Naive B cell (primary cell): ENCODE measurements at places on chromosomes 3 and 15. TPM values are rescaled to one million over a fixed set of nuclear protein-coding genes. Genes with fewer than 3 reads are reported as not detected.
A peak's percentile ranks its signal among the peaks of the same experiment; 100 is the strongest.

- no peak for DNase-seq
These were observed 273.3 kb downstream of the RPLP1 start for GRCh38 chr15:69725957-69726356.

DNA sequence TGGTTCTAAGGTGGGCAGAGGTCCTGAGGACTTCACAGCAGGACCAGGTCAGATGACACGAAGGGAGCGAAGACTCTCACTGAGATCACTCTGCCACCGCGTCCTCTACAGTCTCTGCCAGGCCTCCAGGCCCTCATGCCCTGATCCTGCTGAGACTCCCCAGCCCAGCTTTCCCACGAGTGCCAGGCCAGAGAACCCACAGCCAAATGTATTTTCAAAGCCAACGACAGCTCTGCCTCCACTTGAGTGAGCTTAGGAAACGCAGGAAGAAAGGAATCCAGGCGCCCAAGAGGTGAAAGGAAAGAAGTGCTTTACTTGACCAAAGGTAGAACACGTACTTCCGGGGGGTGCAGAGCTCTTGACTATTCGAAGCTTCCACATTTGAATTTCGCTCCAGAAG lies 275.0 kb downstream of the XXYLT1 start:
- no peak for DNase-seq

GRCh38 chr3:123344175-123344906 lies 104.5 kb downstream of the ADCY5 start:
- DNase-seq: no peak

DNA sequence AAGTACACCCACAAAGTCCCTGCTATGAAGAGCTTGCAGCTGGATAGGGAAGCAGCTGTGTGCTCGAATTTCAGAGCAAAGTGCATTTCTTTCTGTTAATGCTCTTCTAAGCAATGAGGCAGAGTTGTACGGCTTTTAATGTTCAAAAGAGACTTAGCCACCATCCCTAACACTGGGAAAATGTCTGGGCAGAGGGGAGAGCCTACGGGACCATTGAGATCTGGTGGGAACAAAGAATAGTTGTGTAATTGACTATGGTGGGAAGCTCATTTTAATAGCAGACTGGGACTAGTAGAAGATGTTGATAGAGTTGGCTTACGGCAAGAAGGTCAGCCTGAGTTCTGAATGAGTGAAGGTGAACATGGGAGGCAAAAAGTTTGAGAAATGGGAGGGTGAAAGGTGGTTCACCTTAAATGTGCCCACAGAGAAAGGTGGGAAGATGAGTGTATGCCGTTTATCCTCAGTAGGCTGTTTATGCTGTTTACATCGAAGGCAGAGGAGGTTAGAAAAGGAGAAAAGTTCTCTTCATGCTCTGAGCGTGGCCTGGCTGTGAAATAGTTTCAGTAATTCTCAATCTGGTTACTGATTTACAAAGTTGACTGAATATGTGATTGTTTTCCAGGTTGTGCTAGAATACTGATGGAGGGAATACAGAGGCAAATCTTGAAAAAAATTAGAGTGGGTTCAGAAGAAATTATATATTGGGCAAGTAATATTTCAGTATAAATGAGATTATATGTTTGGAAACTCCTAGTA lies 22.9 kb upstream of the UTS2B start:
- no peak for DNase-seq

Gene ELL3
- polyA plus RNA-seq: 38.6 TPM

Gene PROK2
- polyA plus RNA-seq: not detected

GRCh38 chr3:48187301-48187578 lies 977 bp downstream of the CDC25A start:
- DNase-seq: no peak

DNA sequence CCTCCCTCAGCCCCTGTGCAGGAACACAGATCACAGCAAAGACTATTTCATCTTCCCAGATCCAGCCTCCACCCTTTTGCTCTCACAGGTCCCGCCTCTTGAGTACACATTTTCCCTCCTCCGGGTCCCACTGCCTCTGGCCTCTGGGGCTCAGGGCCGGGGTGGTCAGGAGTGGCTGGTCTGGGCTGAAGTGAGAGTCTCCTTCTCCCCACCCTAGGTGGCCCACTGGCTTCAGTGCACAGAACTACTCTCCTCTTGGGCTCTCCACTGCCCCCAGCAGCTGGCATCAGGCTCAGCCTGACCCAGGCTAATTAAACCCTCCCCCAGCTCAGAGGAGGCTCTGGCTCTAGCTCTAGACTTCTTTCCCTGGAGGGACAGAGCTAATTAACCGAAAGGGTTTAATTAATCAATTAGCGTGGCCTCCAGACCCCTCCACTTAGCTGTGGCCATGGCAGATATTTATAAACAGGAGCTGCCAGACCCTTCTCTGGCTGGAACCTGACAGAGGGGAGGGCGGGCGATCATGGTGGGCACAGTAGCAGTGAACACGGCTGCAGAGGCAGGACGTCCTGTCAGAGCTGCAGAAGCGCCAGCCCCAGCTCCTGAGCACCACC lies 15.1 kb downstream of the DUSP7 start:
- DNase-seq: no peak

DNA sequence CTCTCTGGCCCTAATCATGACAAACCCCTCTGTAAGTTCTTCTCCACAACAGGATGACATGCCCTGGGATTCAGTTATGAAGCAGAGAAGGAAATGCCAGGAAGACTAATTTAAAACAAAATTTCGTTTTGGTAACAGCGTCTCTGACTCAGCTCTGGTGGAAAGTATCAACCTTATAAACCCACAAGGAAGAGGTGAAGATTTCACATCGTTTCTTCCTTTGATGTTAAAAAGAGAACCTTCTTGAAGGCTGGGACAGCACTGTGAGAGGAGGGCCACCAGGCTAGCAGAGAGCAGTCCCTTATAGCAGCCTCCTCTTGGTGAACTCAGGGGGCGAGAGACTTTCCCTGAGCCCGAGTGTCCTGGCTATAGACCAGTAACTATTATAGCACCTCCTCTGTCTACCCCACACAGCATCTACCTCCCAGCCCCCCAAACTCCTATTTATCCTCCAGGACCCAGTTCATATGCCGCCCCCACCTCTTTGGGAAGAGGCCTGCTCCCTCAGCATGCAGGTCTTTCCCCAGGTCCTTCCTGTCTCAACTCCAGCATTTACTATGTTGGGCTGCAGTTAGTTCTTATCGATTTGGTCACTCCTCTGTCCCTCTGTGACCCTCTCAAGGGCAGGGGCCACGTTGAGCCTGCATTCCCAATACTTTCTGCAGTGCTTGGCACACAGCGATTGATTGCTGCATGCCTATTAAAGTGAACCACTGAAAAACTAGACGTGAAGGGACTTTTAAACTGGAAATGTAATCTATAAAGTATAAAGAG lies 321.5 kb upstream of the ICE2 start:
- DNase-seq: no peak

DNA sequence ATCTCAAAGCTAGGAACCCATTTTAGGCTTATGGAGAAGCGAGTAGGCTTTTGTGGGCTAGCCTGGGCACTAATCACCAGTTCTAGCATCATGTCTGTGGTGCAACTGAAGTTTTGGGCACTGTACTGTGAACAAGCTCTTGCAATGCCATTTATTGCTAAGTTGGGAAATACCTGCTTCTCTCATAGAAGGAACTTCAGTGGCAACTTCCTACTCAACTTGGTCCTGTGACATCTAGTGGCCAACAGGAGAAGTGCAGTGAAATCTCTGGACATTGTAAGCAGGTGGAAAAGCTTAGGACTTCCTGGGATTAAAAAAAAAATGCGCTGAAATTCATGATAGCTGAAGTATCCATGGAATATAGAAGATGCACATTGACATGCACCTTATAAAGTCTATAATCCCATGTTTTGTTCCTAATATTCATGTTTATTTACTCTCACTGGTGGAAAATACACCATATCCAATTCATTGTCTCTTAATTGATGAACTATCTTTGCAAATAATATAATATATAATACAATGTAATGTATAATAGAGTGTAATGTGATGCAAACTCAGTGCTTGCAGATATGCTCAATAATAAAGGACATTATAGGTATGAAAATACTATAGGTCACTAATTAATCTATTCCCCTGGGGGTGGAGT lies 6.5 kb upstream of the ALDH1A3 start:
- DNase-seq: peak; percentile 38

DNA sequence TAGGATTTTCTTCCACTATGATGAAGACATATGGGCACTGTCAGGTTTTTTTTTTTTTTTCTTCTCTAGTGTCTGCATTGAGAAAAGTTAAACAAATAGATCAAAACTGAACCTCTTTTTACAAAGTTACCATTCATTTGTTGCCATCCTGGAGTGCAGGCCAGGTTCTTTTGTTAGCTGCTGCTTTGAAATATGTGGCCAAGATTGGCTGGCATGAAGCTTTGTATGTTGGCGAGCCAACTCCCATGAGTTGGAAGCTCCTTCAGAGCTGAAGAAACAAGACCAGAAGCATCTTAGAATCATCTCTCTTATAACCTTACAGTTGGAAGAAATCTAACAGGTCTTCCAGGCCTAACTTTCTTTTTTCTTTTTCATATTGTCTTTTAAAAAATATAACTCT lies 346.5 kb downstream of the THSD4 start:
- DNase-seq: no peak

Gene IGDCC3
- polyA plus RNA-seq: not detected

DNA sequence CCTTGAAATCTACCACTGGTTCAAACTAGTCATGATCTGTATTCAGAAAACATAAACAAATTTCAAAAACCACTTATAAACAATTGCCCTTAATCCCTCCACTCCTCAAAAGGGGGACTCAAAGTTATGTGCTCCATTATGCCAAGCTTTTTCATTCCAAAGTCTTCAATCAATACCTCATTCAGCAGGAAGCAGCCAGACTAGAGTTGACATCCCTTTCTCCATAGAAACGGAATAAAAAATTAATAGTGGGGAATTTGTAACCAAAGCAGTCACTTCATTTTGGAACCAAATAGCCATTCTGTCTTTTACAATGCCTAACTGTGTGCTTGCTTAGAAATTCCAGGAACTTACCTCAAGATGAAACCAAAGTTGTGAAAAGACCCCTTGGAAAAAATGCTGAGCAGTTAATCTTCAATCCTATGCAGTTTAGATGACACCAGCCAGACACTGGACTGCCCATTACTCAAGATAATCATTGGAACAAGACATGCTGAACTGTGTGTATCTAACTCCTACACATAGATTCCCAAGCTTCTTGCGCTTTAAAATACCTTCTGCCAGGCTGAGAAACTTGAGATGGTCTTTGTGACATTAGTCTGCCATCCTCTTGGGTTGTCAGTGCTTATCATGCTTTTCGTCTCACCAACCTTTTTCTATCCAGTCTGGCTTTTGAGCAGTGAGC lies 406.2 kb downstream of the PLOD2 start:
- no peak for DNase-seq

Gene TGM5
- polyA plus RNA-seq: not detected

GRCh38 chr3:114831861-114832260 lies 315.2 kb downstream of the ZBTB20 start:
- no peak for DNase-seq

- DNase-seq: no peak
These were observed 148.1 kb downstream of the NEK11 start for GRCh38 chr3:131174752-131175151.

DNA sequence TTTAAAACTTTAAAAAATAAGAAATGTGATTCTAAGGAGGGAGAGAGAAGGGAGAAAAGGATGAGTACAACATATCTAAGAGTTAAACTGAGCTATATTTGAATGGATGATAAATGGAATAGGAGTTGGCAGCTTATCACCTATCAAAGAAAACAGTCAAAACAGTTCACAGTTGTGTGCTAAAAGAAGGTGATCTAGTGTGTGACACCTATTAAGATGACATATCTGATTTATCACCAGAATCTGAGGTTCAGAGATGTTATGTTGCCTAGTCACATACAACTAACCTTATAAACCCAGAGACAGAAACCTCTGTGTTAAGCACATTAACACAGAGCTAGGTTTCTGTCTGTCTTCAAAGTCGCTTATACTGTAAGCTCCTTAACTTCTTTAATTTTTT lies 3.0 kb downstream of the ATP13A3 start:
- DNase-seq: no peak

Gene SCN11A
- not detected for polyA plus RNA-seq

DNA sequence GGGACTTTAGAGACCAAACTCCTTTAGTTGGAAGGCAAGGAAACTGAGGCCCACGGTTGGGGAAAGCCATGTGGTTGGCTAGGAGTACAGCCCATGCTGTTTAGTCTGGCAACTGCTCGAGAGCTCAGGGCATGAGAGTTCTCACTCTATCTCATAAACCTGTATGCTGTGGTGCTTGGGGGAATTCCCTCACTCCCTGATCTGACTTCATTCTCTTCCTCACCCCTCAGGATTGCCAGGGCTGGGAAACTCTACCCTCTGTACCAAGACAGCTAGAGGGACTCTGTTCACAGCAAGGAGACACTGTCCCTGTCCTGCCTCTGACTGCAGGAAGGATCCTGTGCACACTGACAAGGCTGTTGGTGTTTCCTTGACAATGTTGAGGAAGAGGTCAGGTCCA lies 230.2 kb downstream of the ZNF621 start:
- no peak for DNase-seq

Gene SLC22A13
- polyA plus RNA-seq: not detected

DNA sequence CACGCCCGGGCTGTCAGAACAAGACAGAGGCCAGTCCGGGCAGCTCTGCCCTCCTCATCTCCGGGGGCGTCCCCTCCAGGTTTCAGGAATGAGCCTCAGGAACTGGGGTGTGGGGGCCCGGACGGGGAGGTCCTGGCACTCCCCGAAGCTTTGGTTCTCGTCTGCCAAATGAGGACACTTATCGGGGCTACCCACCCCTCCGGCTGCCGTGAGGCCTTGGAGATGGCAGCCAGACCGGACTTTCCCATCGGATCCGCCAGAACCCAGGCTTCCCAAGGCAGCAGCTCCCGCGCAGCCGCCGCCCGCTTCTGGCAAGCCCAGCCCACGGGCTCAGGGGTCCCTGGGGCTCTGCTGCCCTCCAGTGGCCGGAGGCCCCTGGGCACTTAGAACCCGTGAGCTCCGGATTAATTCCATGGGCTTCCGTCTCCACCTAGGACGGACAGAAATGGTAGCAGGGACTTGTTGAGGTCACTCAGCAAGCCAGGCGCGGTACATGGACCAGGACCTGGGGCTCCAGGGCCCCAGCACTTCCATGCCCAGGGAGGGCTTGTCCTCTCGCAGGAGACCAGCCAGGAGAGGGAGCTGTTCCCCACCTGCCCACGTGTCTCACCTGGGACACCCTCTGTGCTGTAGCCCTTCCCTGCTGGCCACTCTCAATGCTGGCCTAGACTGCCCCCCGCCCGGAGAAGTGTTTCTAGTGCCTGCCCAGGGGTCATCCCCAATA lies 89.4 kb downstream of the LINGO1 start:
- DNase-seq: peak; percentile 73

Gene CCDC14
- polyA plus RNA-seq: 4.0 TPM

Gene FGF12
- not detected for polyA plus RNA-seq
